Aorta (tissue), 5 donors: ENCODE measurements at places on chromosomes 11 and 22. TPM values are rescaled to one million over a fixed set of nuclear protein-coding genes. Genes with fewer than 3 reads are reported as not detected.

DNA sequence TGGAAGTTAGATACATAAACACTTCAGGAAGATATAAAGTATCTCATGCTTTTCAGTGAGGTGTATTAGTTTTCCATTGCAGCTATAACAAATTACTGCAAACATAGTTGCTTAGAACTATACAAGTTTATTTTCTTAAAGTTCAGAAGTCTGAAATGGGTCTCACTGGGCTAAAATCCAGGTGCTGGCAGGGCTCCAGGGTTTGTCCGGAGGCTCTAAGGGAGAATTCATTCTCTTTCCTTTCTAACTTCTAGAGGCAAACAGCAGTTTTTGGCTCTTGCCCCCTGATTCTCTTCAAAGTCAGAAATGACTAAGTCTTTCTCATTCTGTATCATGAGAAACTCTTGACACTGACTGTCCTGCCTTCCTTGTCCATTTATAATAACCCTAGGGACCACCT is 138.8 kb downstream of the AASDHPPT start:
- no peak for DNase-seq
- H3K4me1 ChIP-seq, result no peaks in the 10 kb centered on the region
- H3K36me3 ChIP-seq, result no peaks in the 10 kb centered on the region
- H3K27ac ChIP-seq, result no peak overlapping the region
- no peaks in the 10 kb centered on the region for H3K27me3 ChIP-seq

DNA sequence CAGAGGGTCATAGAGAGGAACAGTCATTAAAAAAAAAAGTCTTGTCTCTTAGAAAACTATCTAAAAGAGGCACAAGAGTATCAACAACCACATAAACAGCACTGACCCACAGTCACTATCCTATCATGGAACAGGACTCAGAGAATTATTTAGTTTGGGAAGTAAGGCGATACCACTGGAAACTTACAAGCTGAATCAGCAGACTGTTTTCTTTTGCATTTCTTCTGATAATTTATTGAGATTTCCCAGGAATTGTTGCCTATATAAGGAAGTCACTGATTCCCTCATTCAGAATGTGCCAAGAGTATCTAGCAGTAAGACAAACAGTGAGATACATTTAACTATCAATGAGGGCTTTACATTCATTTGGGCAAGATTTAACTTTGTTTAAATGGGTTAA is 304.1 kb downstream of the GUCY1A2 start:
- DNase-seq, result no peak
- H3K27me3 ChIP-seq, result no peaks in the 10 kb centered on the region

DNA sequence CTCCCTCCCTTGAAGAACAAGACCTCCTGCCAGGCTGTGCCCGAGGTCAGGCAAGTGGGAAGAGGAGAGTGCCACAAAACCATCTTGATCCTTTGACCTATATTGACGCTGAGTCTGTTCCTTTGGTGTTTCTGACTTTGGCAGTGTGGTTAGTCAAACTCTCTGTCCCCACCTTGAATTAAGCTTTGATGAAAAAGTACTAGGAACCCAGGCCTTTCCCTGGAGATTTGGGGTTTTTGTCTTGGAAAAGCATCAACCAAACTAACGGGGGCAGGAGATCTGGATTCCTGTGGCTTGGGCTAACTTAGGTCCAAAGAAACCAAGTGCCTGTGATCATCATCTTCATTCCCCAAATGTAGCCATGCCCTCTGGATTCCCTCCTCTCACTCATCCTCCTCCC is 40.4 kb downstream of the ARFGAP2 start:
- H3K4me3 ChIP-seq, result no peak overlapping the region
- H3K36me3 ChIP-seq, result no peaks in the 10 kb centered on the region
- DNase-seq, result no peak
- no peaks in the 10 kb centered on the region for H3K4me1 ChIP-seq
- no peaks in the 10 kb centered on the region for H3K27me3 ChIP-seq
- H3K27ac ChIP-seq, result no peak overlapping the region

- H3K4me3 ChIP-seq, result no peak overlapping the region
- H3K27ac ChIP-seq, result no peak overlapping the region
- no peaks in the 10 kb centered on the region for H3K36me3 ChIP-seq
- H3K27me3 ChIP-seq, result no peaks in the 10 kb centered on the region
- DNase-seq, result no peak
These were observed 83.9 kb downstream of the LDLRAD3 start for GRCh38 chr11:36027731-36028130.

GRCh38 chr11:125235071-125235471 is 70.5 kb downstream of the PKNOX2 start:
- no peak for DNase-seq
- no peaks in the 10 kb centered on the region for H3K36me3 ChIP-seq
- H3K4me1 ChIP-seq, result no peaks in the 10 kb centered on the region
- no peak overlapping the region for H3K4me3 ChIP-seq

- no peak overlapping the region for H3K27ac ChIP-seq
- no peaks in the 10 kb centered on the region for H3K27me3 ChIP-seq
- H3K36me3 ChIP-seq, result no peaks in the 10 kb centered on the region
These were observed 60.9 kb downstream of the ST14 start for GRCh38 chr11:130220311-130221035.

- no peaks in the 10 kb centered on the region for H3K36me3 ChIP-seq
- no peak for DNase-seq
- H3K27me3 ChIP-seq, result no peaks in the 10 kb centered on the region
- no peaks in the 10 kb centered on the region for H3K4me1 ChIP-seq
- H3K4me3 ChIP-seq, result no peak overlapping the region
- H3K27ac ChIP-seq, result no peak overlapping the region
These were observed 7.8 kb upstream of the STIP1 start for GRCh38 chr11:64178203-64178602.

GRCh38 chr11:131070365-131070764 is 154.1 kb upstream of the SNX19 start:
- H3K36me3 ChIP-seq, result no peaks in the 10 kb centered on the region
- no peaks in the 10 kb centered on the region for H3K27me3 ChIP-seq
- DNase-seq, result no peak
- H3K4me1 ChIP-seq, result no peaks in the 10 kb centered on the region

DNA sequence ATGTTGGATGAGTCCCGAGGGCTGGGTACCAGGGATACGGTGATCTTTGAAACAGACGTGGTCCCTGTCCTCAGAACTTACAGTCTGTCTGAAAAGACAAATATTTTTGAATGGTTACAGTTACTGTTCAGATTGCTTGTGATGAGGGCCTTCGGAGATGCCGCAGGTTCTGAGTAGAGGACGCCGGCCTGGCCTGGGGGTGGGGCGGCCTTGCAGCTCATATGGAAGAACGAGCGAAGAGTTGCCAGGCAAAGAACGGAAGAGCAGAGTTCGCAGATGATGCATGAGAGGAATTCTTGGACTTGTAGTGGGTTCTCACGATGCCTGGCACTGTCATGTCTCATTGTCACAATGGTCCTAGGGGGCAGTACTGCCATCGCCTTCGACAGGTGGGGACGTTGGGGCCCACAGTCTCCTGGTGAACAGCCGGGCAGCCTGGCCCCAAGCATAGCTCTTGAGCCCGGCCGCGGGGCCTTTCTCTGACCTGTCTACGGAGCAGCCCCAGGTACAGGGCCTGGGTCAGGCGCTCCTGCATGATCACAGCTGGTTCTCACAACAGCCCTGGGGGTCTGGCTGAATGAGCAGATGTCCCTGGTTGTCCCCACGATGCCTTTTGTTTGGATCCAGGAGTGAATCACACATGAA is 60.9 kb upstream of the PARVG start:
- H3K4me3 ChIP-seq, result no peak overlapping the region
- H3K36me3 ChIP-seq, result no peaks in the 10 kb centered on the region
- H3K27me3 ChIP-seq, result no peaks in the 10 kb centered on the region
- DNase-seq, result peak; percentile 50
- no peak overlapping the region for H3K27ac ChIP-seq

The CREBZF gene
- 59.1 TPM for total RNA-seq

The SCGB1C1 gene
- total RNA-seq, result not detected

The LAYN gene
- total RNA-seq, result 23.1 TPM

The PANX3 gene
- not detected for total RNA-seq
